Stimulated activated CD4-positive, alpha-beta T cell treated with anti-CD3 and anti-CD28 coated beads, TNF-alpha, amount 100 ng/mL, for 24 hours (primary cell): ENCODE measurements at places on chromosomes 7 and 10.

DNA sequence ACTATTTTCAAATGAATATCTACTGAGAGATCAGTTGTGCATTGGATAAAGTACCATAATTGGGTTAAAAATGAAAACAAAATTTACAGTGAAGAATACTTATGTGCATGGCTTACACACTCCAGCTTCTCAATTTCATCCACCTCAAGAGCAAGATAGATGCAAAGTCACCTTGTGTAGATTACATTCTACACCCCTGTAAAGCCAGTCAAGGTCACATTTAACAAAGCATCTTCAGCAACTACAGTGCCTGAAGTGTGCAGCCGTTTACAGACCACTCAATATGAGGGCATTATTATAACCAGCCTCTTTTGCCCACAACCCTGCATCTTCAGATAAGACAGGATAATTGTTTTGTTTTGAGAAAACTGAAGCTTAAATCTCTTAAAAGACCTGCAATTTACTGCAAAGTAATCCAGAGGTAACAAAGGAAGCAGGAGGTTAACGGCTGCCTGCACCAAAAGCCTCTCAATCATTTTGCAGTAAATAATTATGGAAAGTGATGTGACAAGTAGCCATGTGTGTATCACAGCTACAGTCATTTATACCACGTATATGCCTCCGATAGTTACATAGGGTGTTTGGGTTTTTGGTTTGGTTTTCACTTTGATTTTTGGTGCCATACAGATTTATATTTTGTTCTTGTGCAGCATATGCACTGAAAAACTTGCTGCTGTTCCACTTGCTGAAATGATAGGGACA is 4.9 kb downstream of the PURB start:
- no peak for DNase-seq

DNA sequence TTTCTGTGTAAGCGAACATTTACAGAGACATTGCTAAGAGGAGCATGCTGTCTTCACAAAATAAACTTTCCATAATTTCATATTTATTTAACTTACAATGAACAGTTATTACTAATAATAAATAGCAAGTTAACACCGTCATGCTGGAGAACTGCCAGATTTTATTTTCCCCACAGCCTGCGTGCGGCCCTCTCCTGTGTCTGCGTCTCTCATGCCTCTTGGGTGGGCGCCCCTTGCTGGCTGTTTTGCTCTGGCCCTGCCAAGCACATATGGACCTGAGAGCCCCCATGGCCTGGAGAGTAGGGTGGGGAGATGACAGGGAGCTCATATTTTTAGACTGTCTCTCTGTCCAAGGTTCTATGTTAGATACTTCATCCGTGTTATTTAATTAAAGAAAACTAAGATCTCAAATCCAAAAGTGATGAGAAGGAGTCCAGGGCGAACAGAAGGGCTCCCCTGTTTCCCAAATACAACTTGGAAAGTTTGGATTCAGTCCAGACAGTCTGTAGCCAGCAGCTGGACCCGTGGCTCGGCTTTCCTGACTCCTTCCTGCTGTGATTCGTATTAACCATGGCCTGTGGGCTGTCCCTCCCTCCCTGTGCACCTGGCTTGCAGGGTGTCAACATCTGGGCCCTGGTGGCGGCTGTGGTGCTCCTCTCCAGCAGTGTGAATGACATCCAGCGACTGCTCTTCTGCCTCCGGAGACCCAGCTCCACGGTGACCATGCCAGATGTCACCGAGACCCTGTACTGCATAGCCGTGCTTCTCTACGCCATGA is 20.5 kb downstream of the FBH1 start:
- DNase-seq, result no peak

GRCh38 chr10:64209561-64209960 is 688.4 kb downstream of the REEP3 start:
- DNase-seq, result no peak

DNA sequence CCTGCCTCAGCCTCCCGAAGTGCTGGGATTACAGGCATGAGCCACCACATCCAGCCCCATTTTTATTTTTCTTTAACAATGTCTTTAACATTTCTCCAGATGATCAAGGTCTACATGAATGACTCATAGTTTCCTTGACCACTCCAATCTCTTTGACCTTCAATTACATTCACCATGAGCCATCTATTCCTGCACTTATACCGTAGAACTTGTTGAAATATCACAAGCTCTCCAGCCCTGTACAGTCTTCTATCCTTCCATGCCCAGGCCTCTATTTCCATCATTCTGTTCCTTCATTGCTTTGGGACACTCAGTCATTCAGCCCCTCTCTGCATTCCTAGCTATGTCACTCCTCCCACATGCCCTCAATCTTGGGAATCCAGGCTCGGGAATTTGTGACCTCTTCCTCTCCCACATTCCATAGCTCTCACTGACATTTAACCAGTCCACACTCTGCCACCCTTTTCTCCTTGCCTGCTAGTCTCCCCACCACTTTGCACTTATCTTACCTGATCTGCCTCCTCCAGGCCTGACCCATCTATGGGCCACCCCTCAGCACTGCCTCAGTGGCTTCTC is 151.8 kb upstream of the STK17A start:
- DNase-seq, result no peak

DNA sequence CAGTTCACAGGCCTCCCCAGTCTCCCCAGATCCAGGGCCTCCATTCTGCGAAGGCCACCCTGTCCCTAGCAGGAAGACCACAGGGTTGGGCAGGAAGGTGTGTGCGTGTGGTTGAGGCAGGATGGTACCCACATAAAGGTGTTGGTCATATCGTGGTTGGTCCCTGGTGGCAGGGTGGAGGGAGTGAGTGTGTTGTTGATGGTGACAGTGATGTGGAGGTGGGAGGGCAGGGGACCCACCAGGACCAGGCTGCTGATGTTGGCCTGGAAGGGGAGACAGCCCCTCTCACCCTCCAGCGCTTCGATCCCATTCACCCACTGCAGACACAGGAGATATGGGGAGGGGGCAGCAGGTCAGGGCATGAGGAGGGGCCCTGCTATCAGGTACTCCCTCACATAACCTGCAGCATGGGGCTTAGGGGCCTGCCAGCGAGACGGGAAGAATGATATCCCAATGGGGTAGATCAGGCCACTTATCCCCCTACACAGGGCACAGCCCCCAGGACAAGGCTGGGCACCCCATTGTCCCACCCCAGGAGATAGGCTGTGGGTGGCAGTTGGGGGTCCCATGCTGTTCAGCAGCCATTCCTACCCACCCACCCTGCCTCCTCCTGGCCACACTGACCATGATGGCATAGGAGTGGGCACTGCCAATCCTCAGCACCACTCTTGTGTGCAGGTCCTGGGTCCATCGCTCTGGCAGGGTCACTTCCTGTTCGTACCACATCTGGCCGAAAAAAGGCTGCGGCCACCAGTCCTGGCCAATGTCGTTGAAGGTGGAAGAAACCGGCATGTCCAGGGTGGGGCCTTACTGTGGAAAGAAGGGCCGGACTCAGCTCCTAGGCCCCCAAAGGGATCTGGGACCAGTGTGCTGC is 69.0 kb upstream of the ZNF479 start:
- DNase-seq, result no peak

- DNase-seq, result no peak
Observed at GRCh38 chr7:20786779-20787659, at the start of gene SP8. TSS of gene SP8 (minus strand) at chr7:20786886. CDS start at chr7:20786798, 88 bp downstream.

- no peak for DNase-seq
Observed at GRCh38 chr10:126518218-126519080, 130.2 kb upstream of the ADAM12 start.

DNA sequence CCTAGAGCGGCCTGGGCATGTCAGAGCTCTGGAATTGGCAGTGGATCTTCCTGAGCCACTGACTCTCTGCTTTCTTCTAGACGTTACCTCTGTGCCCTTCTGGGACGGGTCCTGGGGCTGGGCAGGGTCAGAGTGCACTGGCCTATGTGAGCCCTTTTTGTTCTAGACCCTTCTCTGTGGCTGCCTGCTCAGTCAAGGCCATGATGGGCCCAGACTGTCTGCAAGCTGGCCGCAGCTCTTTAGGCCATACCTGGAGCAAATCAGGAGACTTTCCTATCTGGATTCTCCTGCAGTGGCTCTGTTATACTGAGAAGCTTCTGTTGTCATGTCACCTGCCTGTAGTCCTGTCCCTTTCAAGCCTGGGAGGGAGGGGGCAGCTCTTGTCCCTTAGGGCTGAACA is 70.1 kb downstream of the ADCY1 start:
- DNase-seq, result no peak

DNA sequence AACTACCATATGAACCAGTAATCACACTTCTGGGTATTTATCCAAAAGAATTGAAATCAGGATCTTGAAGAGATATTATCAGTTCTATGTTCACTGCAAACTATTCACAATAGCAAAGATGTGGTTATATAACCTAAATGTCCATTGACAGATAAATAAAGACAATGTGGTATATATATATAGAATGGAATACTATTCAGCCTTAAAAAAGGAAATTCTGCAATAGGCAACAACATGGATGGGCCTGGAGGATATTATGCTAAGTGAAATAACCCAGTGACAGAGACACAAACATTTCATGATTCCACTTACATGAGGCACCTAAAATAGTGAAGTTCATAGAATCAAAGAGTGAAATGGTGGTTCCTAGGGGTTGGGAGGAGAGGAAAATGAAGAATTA is 90.6 kb upstream of the CDK1 start:
- no peak for DNase-seq

- DNase-seq, result no peak
Observed at GRCh38 chr7:77386165-77386822, 29.9 kb downstream of the GSAP start.

- DNase-seq, result no peak
Observed at GRCh38 chr10:1354809-1355710, 298.9 kb downstream of the WDR37 start.

DNA sequence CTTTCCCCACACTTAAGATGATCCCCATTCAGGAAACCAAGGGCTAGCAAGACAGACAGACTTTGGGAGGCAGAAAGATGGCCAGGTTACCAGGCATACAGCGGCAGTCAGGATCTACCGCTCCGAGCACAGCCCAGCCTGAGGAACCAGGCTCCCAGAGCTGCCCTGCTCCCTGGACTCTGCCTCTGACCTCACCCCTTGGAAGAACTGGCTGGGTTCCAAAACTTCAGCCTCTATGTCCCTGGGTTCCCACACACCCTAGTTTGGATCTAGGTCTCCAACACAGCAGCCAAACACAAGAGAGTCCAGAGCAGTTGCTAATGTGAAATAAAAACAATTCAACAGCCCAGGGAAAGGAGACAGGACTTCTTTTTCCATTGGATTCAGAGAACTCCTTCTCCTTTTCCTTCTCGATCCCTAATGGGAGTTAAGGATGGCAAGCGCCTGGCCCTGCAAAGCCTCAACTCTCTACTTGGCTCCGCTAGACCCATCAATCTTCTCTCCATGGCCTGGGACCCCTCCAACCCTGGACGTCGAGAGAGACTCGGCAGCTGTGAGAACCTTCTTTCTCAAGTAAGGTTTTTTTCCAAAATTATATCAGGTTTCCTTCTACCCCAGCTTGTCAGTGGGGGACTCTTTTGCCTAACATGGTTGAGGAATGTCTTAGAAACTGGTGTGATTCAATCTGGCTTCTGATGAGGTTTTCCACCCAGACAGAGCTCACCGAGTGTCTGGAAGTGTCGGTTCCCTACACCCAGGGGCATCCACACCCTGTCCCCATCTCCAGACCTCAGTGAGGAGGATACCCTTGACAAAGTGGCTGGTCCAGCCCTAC is 219.6 kb downstream of the KCNMA1 start:
- DNase-seq, result no peak

DNA sequence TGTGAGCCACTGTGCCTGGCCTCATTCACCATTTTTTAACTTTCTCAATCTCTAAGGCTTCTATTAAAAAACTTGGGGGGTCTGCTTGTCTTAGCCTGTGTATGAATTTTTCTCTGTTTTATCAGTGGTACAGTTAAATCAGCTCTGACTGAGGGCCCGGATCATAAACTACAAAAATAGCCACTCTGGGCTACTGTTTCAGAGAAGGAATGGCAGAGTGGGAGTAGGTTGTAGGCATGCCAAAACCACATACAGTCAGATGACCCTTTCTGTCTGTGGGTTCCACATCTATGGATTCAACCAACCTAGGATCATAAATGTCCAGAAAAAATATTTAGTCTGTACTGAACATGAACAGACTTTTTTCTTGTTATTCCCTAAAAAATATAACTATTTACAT is 21.3 kb downstream of the TBC1D12 start:
- no peak for DNase-seq

DNA sequence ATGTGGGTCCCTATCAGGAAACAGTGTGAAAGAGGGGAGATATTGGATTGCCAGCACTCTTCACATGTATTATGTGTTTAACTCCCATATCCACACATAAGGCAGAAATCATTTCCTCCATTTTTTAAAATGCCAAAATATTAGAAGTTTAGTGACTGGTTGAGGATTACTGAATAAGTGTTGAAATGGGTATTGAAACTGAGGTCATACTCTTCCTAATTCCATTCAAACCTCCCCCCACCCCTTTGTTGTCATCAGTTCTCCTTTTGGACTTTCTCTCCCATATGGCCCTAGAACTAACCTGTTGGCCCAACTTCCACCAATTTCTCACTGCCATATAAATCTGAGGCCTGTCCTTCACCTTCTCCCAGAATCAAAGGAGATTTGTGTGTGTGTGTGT is 81.6 kb downstream of the EVX1 start:
- no peak for DNase-seq

- DNase-seq, result no peak
Observed at GRCh38 chr7:101859411-101860106, 42.1 kb downstream of the CUX1 start.

- DNase-seq, result no peak
Observed at GRCh38 chr7:151551820-151552219, 32.1 kb upstream of the RHEB start.

DNA sequence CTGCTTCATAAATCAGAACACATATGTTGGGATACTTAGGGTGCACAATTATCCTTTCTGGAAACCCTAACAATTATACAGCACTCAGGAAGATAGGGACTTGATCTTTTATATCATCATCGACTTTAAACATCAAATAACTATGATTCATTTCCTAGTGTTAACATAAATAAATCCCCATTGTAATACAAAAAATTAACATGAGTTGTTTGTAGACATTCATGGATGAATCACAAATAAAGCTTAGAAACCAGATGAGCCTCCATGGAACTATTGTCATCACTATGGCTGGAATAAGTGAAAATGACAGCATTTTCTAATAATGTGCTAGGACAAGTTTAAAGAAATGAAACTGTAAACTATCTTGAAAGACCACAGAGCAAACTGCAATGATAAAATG is 821.7 kb downstream of the GATA3 start:
- DNase-seq, result no peak

GRCh38 chr10:77430530-77430929 is 207.1 kb downstream of the KCNMA1 start:
- DNase-seq, result no peak

- DNase-seq, result no peak
Observed at GRCh38 chr7:114789871-114790311, 132.0 kb upstream of the MDFIC start.
